WTC11 (cell line): ENCODE measurements at places on chromosomes 4 and X. TPM values are rescaled to one million over a fixed set of nuclear protein-coding genes. Genes with fewer than 3 reads are reported as not detected.

GRCh38 chr4:110586131-110586850, 36.6 kb downstream of the PITX2 start:
- no peak for DNase-seq

NAT8L gene
- 19.7 to 20.2 TPM (median 20.0 TPM) in 3 replicates for total RNA-seq

POU3F4 gene
- total RNA-seq, result 3.3 to 3.6 TPM (median 3.6 TPM) in 3 replicates

- DNase-seq, result no peak
These were observed 188.2 kb upstream of the HS3ST1 start for GRCh38 chr4:11616856-11617255.

OTUD6A gene
- total RNA-seq, result 0.13 to 0.18 TPM (median 0.14 TPM) in 3 replicates

DNA sequence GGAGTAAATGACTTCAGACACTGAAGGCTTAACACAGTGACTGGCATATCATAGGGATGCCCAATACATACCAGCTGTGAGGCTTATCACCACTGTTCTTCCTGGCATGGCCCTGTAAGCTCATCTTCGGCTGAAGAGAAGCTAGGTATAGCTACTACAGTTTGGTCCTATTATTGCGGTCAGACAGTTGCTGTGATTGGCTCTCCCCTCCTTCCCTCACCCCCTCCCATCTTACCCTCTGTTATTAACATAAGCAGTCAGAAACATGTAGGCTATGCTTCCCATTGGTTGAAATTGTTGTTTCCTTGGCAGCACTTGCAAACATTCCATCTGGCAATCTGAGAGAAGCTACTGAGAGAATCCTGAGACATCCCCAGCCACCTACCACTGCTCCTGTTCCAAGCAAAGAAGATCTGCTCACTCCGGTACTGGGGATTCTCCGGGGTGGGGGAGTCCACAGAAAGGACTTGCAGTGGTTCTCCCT, at the start of gene AKAP14:
Gene AKAP14 (plus strand): TSS at position 51 of the 484 bp plus-strand sequence. CDS start 7,331 bp downstream, outside the sequence.
- no peak for DNase-seq

SERTM2 gene
- total RNA-seq, result 0.18 to 0.41 TPM (median 0.37 TPM) in 3 replicates

DNA sequence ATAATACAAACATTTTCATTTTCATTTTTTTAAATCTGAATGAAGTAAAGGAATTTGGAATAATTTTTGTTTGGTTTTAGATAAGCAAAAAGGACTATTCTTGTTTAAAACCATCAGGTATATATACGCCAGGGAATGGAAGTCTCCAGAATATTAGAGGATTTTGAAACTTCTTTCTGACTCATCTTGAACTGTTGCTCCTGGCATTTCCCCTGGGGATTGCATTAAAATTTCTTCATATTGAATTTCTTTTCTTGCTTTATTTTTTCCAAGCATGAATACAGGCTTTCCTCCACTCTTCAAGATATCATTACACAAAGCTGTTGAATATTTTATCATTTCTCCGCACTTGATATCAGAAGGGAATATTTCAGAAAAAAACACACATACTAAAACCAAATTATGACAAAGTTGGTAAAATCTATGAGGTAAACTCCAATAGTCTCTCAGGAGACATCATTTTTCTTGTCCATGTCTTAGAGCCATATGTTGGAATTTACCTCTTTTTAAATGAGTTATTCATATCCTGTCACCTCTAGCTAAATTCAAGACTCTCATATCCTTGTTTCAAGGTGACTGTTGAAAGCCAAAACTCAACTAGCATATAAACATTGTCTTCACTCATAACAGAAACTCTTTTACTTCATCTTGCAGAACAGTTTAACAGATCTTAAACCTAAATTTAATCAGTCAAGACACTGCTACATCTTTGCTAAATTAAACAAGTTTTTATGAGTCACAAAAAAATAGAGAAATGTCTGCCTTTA, 20.7 kb upstream of the CSN1S1 start:
- no peak for DNase-seq

GRCh38 chr4:183610033-183610432, 49.0 kb downstream of the RWDD4 start:
- no peak for DNase-seq

MAGEA12 gene
- total RNA-seq, result 0.57 to 1.3 TPM (median 1.2 TPM) in 3 replicates

DNA sequence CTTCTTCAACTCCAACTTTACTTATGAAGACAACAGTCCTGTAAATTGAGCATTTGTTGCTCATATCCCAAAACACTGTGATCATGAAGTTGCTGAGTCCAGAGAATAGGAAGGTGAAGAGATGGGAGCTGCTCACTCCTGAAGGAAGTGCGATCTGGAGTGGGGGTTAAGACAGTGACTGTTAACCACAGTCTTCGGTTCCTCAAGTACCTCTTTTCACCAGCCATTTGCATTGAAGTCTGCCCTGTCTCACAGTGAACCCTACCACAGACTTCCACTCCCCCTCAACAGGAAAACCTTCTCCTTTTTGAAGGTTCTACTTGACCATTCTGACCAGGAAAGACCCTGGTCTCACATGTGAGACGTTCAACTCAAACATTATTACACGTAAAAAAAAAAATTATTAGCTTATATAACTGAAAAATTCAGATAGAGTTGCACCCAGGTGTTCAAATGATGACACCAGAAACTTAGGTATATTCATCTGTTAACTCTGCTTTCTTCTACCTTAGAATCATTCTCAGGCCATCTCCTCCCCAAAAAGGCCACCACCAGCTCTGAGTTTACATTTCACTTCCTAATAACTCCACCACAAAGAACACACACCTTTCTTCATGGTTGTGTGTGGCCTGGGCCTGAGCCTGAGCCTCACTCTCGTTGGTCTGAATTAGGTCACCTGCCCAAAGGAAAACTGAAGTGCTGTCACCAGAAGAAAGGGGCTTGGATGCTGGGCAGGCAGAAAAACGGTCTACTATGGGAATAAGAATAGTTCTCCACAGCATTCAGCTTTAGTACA, 199.2 kb downstream of the DCTD start:
- no peak for DNase-seq

DNA sequence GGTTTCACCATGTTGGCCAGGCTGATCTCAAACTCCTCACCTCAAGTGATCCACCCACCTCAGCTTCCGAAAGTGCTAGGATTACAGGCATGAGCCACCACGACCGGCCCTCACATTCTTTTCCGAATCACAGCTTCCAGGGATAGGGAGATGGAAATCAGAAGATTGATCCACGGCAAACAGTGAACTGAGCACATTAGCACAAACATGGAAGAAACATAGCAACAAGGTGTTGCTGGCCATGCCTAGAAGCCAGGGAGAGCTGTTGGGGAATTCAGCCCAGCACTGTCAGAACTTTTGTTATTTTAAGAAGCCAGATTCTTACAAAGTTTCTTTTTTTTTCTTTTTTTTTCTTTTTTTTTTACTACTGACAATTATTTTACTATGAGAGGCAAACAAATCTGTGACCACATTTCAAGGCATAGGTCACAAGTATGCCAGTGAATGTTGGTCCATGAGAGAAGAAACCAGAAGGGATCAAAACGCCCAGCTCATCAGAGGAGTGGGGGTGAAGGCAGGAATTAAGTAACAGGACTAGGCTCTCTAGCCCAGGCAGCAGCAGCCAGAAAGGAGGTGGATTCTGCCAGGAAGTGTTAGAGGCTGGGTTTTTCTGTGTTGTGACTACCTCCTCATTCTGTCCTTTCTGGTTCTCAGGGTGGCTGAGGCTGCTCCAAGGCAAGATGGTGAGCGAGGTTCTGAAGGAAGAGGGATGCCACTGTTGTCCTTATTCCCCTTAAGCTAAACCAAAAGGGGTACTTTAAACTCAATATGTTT, 44.1 kb downstream of the TEC start:
- DNase-seq, result no peak

PACRGL gene
- 13.5 to 16.7 TPM (median 16.0 TPM) in 3 replicates for total RNA-seq

GRCh38 chr4:86033171-86033570, 326.7 kb downstream of the MAPK10 start:
- DNase-seq, result no peak

DNA sequence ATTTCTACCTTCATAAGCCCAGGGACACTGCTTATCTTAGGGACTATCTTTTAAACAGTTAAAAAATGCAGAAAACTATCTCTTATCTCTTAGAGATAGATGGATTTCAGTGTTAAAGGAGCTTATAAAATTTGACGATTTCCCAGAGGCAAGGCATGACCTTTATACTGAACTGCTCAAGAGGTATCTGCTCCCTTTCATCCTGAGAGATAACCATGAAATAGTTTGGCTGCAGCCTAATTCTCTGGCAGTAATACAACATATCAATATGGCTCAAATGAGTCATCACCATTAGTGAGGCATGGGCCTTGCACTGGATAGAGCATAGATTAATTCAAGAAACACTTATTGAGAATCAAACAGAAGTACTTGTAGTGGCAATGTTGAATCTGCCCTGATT, 348.2 kb upstream of the GRIA3 start:
- DNase-seq, result no peak

HMX1 gene
- 6.9 to 10.0 TPM (median 7.8 TPM) in 3 replicates for total RNA-seq

MECP2 gene
- 28.7 to 36.2 TPM (median 33.7 TPM) in 3 replicates for total RNA-seq

- no peak for DNase-seq
These were observed 316.2 kb downstream of the UNC5C start for GRCh38 chr4:95232358-95233156.

CXCR3 gene
- total RNA-seq, result 0.11 TPM in 1 of 3 replicates, not detected in the others

GRCh38 chrX:20263474-20263873, 3.2 kb downstream of the RPS6KA3 start:
- DNase-seq, result no peak

GRCh38 chr4:168868044-168868781, 141.8 kb downstream of the CBR4 start:
- DNase-seq, result no peak

- DNase-seq, result no peak
These were observed 45.1 kb upstream of the SLC4A4 start for GRCh38 chr4:71293705-71294104.

DNA sequence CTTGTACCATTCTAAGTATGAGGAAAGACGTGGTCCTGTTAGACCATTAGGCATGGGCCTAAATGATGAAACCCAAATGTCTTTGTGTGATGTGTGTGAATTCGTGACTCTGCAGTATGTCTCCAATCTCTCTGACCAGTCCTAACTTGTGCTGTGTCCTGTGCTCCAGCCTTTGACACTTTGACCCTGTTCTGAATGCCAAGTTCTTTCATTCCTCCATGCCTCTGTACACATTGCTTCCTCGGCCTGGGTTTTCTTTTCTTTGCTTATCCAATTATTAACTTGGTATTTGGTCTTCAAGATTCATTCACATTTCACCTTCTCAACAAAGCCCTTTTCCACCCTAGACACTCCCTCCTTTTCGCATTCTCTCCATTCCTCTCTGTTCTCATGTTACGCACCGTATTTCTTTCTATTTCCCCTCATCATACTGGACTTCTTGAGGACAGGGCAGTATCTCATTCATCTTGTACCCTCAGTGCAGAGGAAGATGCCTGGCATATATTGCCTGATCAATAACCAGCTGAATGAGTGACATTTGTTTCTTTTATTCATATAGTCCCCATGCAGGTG, 138.7 kb downstream of the F11 start:
- DNase-seq, result no peak
